ENCODE measurements at places on chromosomes 3 and 15.

GRCh38 chr15:66755298-66756068 is 53.4 kb downstream of the SMAD6 start:
- DNase-seq = no peak

- DNase-seq = no peak
Measured at GRCh38 chr3:109155828-109156227, 19.3 kb downstream of the C3orf85 start.

GRCh38 chr15:96321639-96322535 is 8.6 kb upstream of the NR2F2 start:
- no peak for DNase-seq

- no peak for DNase-seq
Measured at GRCh38 chr3:127661600-127661999, 11.2 kb upstream of the ABTB1 start.

DNA sequence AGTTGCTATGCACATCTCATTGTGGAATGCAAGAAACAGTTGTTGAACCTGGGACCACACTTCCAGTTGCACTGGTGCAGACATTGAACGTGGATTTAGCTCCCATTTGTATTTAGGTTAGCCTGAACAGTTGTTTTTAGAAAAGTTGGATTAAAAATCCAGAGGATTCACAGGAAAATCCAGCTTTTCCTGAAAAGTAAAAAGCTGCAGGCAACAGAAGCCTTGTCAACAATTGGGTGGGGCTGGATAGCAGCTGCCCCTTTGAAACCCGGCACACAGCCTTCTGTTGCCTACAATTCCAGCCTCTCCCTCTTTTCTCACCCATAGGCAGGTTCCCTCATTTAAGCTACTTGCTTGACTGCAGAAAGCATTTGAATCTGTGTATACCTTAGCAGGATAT is 165.3 kb upstream of the TBL1XR1 start:
- DNase-seq = no peak

DNA sequence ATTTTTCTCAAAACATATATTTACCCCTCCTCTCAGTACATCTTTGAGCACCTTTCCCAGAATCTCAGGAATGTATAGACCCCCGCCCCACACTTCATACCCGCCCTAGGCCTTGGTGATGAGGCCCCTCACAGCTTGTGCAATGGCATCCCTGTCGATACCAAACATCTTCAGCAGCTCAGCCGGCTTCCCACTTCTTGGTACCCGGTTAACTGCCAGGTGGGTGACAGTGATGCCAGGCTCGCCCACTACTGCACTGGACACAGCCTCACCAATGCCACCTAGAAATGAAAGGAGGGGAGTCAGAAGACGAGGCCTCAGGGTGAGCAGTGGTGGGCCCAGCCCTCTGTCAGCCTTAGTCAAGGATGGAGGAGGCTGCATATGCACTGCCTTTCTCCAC is 30.2 kb downstream of the TKT start:
- DNase-seq = no peak

- DNase-seq = no peak
Measured at GRCh38 chr3:122646146-122646988, 34.3 kb upstream of the PARP14 start.

- DNase-seq = no peak
Measured at GRCh38 chr3:126147932-126148683, 32.3 kb downstream of the ALDH1L1 start.

DNA sequence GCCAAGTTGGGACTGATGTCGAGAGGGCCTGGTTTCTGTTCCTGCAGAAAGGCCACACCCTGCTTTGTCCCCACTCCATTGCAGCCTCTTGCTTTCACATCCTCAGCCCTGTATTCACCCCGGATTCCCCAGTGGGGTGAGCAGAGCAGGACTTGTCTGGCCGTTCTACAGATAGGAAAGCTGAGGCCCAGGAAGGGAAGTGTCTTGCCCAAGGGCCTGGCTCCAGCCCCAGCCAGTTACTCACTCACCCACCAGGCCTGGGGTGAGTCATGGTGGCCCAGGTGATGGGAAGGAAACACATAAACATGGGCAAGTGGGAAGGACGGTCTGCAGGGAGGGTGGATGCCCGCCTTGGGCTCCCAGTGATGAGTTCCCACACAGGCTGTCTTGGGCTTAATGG is 6.1 kb upstream of the DUSP7 start:
- DNase-seq = no peak

All from esophagus squamous epithelium (tissue), 5 donors.